ENCODE measurements at places on chromosomes 7 and 10. TPM values are rescaled to one million over a fixed set of nuclear protein-coding genes. Genes with fewer than 3 reads are reported as not detected.

- DNase-seq = no peak
- peaks cover 6% of the 10 kb centered on the region for H3K36me3 ChIP-seq
- H3K4me1 ChIP-seq = no peaks in the 10 kb centered on the region
- no peaks in the 10 kb centered on the region for H3K27me3 ChIP-seq
Observed at GRCh38 chr10:96856317-96856716, 24.2 kb downstream of the LCOR start.

DNA sequence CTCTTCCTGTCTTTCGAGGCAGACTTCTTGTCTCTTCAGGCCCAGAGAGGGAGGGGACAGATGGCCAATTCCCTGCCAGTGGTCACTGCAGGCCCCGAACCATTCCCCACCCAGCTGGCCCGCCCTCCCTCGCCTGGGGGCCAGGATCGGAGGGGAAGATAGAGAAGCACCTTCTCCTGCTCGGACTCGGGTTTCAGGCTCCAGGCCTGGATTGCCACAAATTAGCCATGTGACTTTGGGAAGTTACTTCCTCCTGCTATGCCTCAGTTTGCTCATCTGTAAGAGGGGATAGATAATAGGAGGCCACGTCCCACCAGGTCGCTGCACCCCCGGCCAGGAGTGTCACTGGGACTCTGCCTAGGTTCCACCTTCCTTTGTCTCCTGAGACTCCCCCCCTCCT lies 24.8 kb upstream of the PPP2R2D start:
- peaks cover 5% of the 10 kb centered on the region for H3K4me1 ChIP-seq
- no peak overlapping the region for H3K27ac ChIP-seq
- H3K27me3 ChIP-seq = peaks cover 12% of the 10 kb centered on the region
- H3K4me3 ChIP-seq = no peak overlapping the region
- no peak for DNase-seq
- H3K36me3 ChIP-seq = no peaks in the 10 kb centered on the region

GRCh38 chr10:451021-451471 lies 238.4 kb downstream of the DIP2C start:
- H3K27ac ChIP-seq = no peak overlapping the region
- H3K27me3 ChIP-seq = no peaks in the 10 kb centered on the region
- H3K4me3 ChIP-seq = no peak overlapping the region
- H3K4me1 ChIP-seq = peaks cover 4% of the 10 kb centered on the region
- peaks cover 3% of the 10 kb centered on the region for H3K36me3 ChIP-seq

Gene AKR1C4
- total RNA-seq = not detected

Gene ELN
- 142 TPM for total RNA-seq

DNA sequence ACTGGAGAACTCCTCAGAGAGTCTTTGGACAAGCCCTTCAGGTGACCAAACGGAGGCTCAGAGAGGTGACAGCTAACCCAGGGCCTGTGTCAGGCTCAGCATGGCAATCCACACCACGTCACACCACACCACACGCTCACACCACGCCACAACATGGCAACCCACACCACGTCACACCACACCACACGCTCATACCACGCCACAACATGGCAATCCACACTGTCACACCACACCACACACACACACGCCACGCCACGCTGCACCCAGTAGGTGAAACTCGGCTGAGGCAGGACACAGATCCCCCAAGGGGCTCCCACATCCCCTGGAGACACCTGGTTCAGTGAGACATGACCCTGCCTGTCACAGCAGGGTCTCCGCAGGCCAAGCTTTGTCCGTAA lies 107.3 kb downstream of the PDGFA start:
- peaks cover 30% of the 10 kb centered on the region for H3K27me3 ChIP-seq
- H3K36me3 ChIP-seq = no peaks in the 10 kb centered on the region
- DNase-seq = no peak
- H3K4me3 ChIP-seq = no peak overlapping the region
- peaks cover 12% of the 10 kb centered on the region for H3K4me1 ChIP-seq

GRCh38 chr7:140639366-140640053 lies 1.1 kb downstream of the DENND2A start:
- DNase-seq = peak; percentile 90
- peaks cover 8% of the 10 kb centered on the region for H3K27me3 ChIP-seq
- peaks cover 11% of the 10 kb centered on the region for H3K36me3 ChIP-seq
- peak overlapping the region; percentile 93 for H3K27ac ChIP-seq
- H3K4me1 ChIP-seq = peaks cover 50% of the 10 kb centered on the region

DNA sequence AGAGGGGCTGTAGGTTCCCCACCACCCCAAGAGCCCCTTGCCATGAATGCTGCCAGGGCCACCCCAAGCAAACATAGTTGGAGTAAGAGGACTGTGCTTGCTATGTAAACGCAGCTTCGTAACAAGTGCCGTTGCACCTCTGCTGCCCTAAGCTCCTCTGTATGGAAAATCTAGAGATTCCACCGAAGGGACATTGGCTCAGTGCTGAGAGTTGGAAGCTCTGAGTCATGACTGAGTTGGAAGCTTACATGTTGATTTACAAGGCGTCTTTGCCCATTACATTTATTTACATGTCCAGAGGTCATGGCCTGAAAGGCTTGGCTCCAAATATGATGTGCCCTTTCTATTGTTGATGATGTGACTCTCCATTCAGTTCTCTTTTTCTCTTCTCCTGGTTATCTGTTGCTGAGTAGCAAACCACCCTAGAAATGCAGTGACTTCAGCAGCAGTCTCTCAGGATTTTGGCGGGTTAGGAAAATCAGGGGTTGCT lies 233.1 kb upstream of the TCF7L2 start:
- H3K27ac ChIP-seq = no peak overlapping the region
- H3K4me3 ChIP-seq = no peak overlapping the region
- H3K36me3 ChIP-seq = peaks cover 4% of the 10 kb centered on the region
- no peaks in the 10 kb centered on the region for H3K4me1 ChIP-seq

DNA sequence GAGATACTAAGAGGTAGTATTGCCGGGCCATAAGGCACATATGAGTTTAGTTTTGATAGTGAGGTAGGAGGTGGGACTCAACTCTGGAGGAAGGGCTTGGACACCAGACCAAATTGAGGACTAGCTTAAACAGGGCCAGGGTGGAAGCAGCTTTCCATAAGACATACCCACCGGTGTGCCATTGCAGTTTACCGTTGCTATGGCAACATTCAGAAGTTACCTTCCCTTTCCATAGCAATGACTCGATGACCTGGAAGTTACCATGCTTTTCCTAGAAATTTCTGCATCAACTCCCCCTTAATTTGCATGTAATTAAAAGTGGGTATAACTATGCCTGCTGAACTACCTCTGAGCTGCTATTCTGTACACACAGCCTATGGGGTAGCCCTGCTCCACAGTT lies 10.9 kb upstream of the SNX10 start:
- no peaks in the 10 kb centered on the region for H3K27me3 ChIP-seq
- H3K27ac ChIP-seq = no peak overlapping the region
- H3K36me3 ChIP-seq = no peaks in the 10 kb centered on the region
- H3K4me3 ChIP-seq = no peak overlapping the region
- H3K4me1 ChIP-seq = no peaks in the 10 kb centered on the region

DNA sequence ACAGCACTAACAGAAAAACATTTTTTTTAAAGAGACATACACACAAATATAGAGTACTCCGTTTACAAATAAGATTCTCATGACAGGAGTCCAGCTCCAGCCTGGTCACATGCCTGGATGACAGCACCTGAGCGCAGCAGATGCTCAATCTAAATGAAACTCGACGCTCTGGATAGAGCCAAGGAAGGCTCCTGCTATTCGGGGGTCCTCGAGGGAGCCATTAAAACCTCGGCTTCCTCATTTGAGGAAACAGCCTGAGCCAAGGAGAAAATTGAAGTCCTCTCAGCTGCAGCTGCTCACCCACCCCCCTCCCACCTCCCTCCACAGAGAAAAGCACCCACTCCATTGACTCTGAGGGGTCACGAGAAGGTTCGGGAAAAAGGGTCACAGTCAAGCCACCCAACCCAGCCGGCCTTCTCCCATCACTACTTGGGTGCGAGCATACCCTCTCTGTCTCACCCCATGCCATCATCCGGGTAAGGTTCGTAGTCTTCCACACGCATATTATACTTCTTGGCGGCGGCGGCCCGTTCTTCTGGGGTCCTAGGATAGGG lies 673 bp downstream of the NDUFB8 start:
- peak; percentile 94 for DNase-seq
- no peaks in the 10 kb centered on the region for H3K27me3 ChIP-seq
- H3K4me3 ChIP-seq = peak overlapping the region; percentile 90
- peaks cover 37% of the 10 kb centered on the region for H3K36me3 ChIP-seq

DNA sequence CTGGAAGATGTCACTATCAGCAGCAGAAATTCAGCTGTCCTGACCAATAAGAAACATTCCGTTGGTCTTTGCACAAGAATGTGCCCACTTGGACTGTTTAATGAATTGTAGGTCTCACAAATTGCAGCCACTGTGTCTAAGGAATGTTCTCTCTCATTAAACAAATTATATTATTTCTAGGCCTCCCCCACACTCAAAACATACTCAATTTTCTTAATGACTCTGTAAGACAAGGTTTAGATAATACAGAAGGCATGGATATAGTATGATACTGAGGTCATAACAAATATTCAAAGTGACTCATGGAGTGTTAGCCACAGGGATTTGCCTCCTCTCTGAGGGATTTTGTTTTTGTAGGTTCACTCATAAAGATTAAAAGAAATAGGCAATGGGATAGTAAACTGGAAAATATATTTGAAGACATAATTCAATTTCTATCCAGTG lies 197.5 kb downstream of the PTN start:
- no peak overlapping the region for H3K27ac ChIP-seq
- no peaks in the 10 kb centered on the region for H3K4me1 ChIP-seq
- H3K4me3 ChIP-seq = no peak overlapping the region
- DNase-seq = no peak

DNA sequence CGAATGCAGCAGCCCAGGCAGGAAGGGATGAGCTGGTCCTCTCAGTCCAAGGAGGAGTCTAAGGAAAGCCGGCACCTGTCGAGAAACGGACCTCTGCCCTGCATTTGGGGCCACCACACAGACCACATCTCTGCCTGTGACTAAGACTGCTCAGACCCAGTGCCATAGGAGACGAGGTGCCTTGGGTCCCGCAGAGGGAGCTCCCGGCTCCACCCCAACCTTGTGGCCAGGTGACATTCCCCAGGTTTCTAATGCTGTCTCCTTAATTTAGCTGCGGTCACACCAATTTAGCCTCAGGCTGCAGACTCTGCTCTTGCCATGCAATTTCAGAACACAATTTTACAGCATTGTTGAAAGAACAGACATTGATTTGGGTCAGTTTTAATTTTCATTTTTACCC lies 22.8 kb upstream of the CRHR2 start:
- H3K36me3 ChIP-seq = no peaks in the 10 kb centered on the region
- peaks cover 20% of the 10 kb centered on the region for H3K4me1 ChIP-seq
- DNase-seq = no peak

DNA sequence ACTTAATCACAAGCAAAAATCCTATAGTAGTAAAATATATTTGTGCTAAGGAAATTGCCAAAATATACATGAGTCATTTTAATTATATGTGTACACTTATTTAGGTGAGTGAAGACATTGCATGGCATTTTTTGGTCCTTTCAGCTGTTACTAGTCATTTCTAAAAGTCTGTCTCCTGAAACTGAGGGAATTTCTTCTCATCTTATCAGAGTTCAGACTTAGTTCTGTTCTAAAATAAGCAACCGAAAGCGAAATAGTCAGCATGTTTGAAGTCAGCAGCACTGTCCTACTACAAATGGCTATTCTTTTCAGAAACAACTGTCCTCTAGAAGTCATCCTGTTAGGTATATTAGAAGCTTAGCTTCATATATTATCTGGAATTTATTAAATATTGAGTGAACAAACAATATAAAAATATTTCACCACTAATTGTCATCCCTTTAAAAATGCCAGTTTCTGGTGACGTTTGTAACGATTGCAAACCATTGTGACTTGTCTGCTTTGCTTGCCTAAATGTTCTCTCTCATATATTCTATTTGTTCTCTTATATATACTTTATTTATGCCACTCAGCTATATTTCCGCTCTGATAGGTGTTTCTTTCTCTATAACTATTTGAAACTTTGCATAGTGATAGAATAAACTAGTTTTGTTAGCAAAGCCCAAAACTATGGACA lies 227.4 kb upstream of the KAT6B start:
- no peaks in the 10 kb centered on the region for H3K27me3 ChIP-seq
- H3K27ac ChIP-seq = no peak overlapping the region
- peak; percentile 16 for DNase-seq
- no peak overlapping the region for H3K4me3 ChIP-seq
- H3K36me3 ChIP-seq = no peaks in the 10 kb centered on the region

GRCh38 chr7:128129224-128129864 lies 98.1 kb upstream of the LRRC4 start:
- H3K27me3 ChIP-seq = peaks cover 25% of the 10 kb centered on the region
- H3K4me3 ChIP-seq = no peak overlapping the region
- H3K36me3 ChIP-seq = no peaks in the 10 kb centered on the region
- peaks cover under 1% of the 10 kb centered on the region for H3K4me1 ChIP-seq
- no peak overlapping the region for H3K27ac ChIP-seq
- no peak for DNase-seq

DNA sequence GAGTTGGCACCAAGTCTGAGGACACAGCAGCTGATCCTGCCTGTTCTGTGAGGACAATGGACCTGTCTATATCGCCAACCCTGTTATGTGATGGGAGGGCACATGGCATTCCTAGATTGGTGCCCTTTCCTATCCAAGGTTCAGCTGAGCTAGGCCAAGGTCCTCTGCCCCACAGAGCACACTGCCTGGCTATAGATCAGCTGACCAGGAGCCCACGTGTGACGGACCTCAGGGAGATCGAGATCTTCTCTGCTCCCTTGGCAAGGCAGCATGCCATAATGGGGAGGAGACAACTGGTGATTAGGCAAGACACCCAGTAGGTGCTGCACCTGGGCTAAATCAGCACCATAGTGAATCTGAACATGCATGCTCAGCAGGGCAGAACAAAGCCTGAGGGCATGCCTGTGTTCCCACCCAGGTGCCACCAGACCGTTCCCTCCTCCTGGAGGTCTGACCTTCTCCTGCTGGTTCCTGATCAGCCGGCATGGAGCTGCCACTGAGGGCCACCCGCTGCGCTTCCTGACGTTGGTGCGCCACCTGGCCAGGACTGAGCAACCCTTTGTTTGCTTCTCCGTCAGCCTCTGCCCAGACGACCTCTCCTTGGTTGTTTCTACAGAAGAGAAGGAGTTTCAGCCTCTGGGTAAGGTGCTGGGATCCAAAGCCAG lies 93.7 kb downstream of the WDFY4 start:
- no peaks in the 10 kb centered on the region for H3K27me3 ChIP-seq
- no peak overlapping the region for H3K27ac ChIP-seq
- DNase-seq = no peak
- H3K4me1 ChIP-seq = peaks cover 5% of the 10 kb centered on the region

- peaks cover 49% of the 10 kb centered on the region for H3K4me1 ChIP-seq
- H3K36me3 ChIP-seq = peaks cover 21% of the 10 kb centered on the region
- no peaks in the 10 kb centered on the region for H3K27me3 ChIP-seq
- no peak overlapping the region for H3K4me3 ChIP-seq
- no peak for DNase-seq
- peak overlapping the region; percentile 20 for H3K27ac ChIP-seq
Observed at GRCh38 chr10:102611514-102612087, 32.7 kb upstream of the TRIM8 start.

Gene AKR1B15
- 0.31 TPM for total RNA-seq

- no peaks in the 10 kb centered on the region for H3K4me1 ChIP-seq
- no peak overlapping the region for H3K4me3 ChIP-seq
- peaks cover 17% of the 10 kb centered on the region for H3K36me3 ChIP-seq
- H3K27ac ChIP-seq = no peak overlapping the region
- H3K27me3 ChIP-seq = no peaks in the 10 kb centered on the region
- DNase-seq = peak; percentile 43
Observed at GRCh38 chr10:7218968-7219367, 191.9 kb downstream of the SFMBT2 start.

Gene C10orf105
- total RNA-seq = 0.09 TPM

All from muscle of leg (tissue), 16 donors.